Peyer's patch (tissue), 4 donors: ENCODE measurements at places on chromosomes 7 and 10. TPM values are rescaled to one million over a fixed set of nuclear protein-coding genes. Genes with fewer than 3 reads are reported as not detected.

- no peak overlapping the region for H3K4me3 ChIP-seq
- H3K27ac ChIP-seq: no peak overlapping the region
- H3K27me3 ChIP-seq: no peaks in the 10 kb centered on the region
- no peak for DNase-seq
- H3K36me3 ChIP-seq: no peaks in the 10 kb centered on the region
- H3K4me1 ChIP-seq: no peaks in the 10 kb centered on the region
Observed at GRCh38 chr10:127678091-127678490, 58.9 kb upstream of the FOXI2 start.

DNA sequence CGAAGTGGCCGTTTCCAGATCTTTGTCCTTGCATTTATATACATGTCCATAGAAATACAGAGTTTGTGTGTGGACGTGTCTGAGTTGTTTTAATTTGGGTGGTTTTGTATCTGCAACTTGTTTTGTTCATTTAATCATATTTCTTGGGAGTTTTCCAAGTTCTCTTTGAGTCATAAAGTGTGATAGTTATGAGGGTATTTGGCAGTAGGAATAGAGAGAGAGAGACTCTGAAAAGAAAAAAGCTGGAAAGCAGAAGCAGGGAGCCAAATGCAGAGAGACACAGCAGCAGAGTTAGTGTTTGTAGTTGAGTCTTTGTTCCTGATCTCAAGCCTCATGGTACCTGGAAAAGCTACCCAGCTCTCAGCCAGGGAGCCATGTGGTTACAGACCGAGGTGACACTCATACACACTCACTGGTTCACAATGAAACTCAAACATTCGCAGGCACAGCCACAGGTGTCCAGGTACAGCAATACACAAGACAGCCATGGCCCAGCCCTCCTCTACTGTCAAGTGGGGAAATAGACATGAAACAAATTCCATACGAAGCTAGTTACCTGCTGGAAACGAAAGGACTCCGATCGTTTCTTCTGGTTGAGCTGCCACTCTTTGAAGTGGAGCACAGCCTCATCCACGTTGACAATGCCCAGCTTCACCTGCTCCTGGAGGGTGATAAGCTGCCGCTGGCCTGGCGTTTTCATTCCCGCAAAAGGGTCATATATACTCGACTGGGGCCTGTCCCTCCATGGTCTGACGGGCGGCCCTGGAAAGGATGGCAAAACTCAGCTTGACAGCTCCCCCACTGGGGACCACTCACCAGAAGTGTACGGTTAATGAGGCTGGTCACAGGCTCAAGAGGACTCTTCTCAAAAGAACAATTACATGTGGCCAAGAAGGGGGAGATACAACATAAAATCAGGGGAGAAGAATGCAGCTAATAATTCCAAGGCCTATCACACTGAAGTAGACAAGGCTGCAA, 33.3 kb upstream of the TM9SF3 start:
- H3K27ac ChIP-seq: no peak overlapping the region
- no peaks in the 10 kb centered on the region for H3K27me3 ChIP-seq
- no peak for DNase-seq
- no peak overlapping the region for H3K4me3 ChIP-seq
- no peaks in the 10 kb centered on the region for H3K4me1 ChIP-seq

- no peak for DNase-seq
- no peaks in the 10 kb centered on the region for H3K36me3 ChIP-seq
- H3K27ac ChIP-seq: no peak overlapping the region
- no peaks in the 10 kb centered on the region for H3K27me3 ChIP-seq
- no peak overlapping the region for H3K4me3 ChIP-seq
Observed at GRCh38 chr10:49518982-49519578, 19.8 kb downstream of the ERCC6 start.

The ATOH7 gene
- 2.6 TPM for total RNA-seq

- H3K4me3 ChIP-seq: no peak overlapping the region
- DNase-seq: no peak
- no peaks in the 10 kb centered on the region for H3K4me1 ChIP-seq
- no peaks in the 10 kb centered on the region for H3K36me3 ChIP-seq
Observed at GRCh38 chr10:119755446-119755845, 29.6 kb downstream of the INPP5F start.

The FKBP6 gene
- total RNA-seq: not detected

GRCh38 chr10:126058507-126058906, 162.1 kb downstream of the FANK1 start:
- no peak overlapping the region for H3K27ac ChIP-seq
- H3K4me1 ChIP-seq: no peaks in the 10 kb centered on the region
- no peaks in the 10 kb centered on the region for H3K36me3 ChIP-seq
- no peak overlapping the region for H3K4me3 ChIP-seq
- no peak for DNase-seq
- H3K27me3 ChIP-seq: no peaks in the 10 kb centered on the region

The ELMO1 gene
- total RNA-seq: 43.1 TPM

DNA sequence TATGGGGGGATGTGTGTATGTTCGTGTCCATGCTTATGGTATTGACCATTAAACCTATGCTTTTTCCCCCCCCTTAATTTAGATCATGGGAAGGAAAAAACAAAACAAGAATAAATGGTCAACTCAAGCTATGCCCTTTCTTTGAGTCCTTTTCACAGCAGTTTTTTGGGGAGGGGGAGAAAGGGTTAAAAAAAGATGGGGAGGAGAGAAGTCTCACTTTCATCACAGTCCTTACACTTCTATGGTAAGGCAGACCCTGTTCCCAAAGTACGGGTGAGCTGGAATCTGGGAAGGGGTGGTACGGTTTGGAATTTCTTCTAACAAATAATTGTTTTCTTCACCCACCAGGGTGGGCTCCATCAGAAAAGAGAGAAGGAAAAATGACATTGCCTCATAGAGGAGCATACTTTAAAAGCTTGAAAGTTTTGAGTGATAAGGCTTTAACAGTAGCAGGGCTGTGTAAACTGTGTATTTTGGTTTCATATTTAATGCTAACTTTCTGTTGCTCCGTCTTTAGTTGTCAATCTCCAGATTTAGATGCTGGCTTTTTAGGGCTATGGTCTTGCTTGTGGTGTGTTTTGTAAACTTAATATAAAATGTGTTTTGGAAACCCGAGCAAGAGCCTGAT, 180.1 kb downstream of the TCF7L2 start:
- DNase-seq: no peak
- H3K27me3 ChIP-seq: no peaks in the 10 kb centered on the region
- peaks cover 13% of the 10 kb centered on the region for H3K36me3 ChIP-seq

The ZNF503 gene
- 5.4 TPM for total RNA-seq

GRCh38 chr10:77943121-77943901, 16.8 kb upstream of the DLG5 start:
- no peak overlapping the region for H3K4me3 ChIP-seq
- no peaks in the 10 kb centered on the region for H3K27me3 ChIP-seq
- H3K4me1 ChIP-seq: no peaks in the 10 kb centered on the region
- H3K27ac ChIP-seq: no peak overlapping the region

DNA sequence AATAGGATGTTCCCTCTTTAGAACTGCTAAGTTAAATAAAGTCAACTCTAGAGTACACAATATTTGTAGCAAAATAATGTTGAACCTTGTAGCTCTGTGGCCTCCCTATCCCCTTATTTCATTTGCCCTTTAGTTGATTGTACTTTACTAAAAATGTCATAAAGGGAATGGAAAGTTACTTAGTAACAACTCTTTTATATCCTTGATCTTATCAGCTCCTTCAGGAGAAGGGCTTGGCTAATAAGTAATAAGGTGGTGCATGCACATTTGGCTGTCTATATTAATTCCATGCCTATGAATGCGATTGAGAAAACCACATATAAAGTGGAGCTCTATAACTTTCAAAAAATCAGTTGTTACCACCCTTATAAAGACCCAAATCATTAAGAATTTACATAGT, 41.5 kb upstream of the GATA3 start:
- no peaks in the 10 kb centered on the region for H3K4me1 ChIP-seq
- no peaks in the 10 kb centered on the region for H3K27me3 ChIP-seq
- H3K4me3 ChIP-seq: no peak overlapping the region
- no peak overlapping the region for H3K27ac ChIP-seq
- peaks cover 26% of the 10 kb centered on the region for H3K36me3 ChIP-seq
- no peak for DNase-seq

- H3K36me3 ChIP-seq: no peaks in the 10 kb centered on the region
- H3K4me3 ChIP-seq: peak overlapping the region; percentile 36
- peak; percentile 25 for DNase-seq
- peak overlapping the region; percentile 66 for H3K27ac ChIP-seq
Observed at GRCh38 chr10:59362959-59363381, 621 bp upstream of the FAM13C start.

GRCh38 chr7:80675090-80675489, 36.6 kb downstream of the CD36 start:
- H3K36me3 ChIP-seq: no peaks in the 10 kb centered on the region
- H3K4me1 ChIP-seq: no peaks in the 10 kb centered on the region
- DNase-seq: no peak

DNA sequence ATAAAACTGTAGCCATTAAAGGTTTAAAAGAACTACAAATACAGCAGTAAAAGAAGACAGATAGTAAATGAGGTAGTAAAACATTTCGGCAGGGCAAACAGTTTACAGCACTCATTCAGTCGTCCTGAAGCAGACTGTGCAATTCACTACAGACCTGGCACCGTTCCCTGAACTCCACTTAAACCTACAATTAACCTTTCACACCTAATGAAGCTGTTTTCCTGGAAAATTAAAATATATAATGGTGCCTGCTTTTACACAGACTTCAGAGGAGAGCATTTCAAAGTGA, 335.3 kb downstream of the GFRA1 start:
- DNase-seq: no peak
- no peaks in the 10 kb centered on the region for H3K27me3 ChIP-seq
- H3K4me1 ChIP-seq: no peaks in the 10 kb centered on the region
- no peak overlapping the region for H3K27ac ChIP-seq

DNA sequence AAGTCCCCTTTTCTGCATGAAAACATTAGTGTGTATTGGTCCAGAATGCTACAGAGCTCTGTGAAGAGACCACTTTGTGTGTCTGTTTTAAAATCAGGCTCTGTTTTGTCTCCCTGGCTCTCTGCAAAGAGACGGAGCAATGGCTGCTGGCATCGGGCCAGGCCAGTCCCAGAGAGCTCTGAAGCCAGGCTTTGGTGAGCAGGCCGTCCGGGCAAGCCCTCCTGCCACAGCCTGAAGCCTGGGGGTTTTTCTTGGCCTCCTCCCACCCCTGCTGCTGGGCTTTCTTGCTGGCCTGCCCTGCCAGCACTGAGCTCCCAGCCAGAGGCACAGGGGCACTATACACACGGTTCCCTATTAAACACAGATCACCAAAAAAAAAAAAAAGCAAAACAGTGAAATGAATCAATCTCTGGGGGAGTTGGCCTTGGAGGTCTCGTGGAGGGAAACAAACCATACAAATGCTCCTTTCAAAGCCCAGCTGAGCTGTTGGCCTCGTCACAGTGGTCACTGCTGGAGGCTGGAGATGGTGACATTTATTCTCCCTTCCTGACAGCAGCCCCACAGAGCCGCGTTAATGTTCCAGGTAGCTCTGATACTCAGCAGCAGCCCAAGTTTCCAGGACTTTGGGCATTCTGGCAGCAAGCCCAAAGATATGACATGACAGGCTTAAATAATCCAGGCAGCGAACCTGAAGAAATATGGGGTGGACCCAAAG, 237.2 kb downstream of the TCF7L2 start:
- H3K4me1 ChIP-seq: no peaks in the 10 kb centered on the region
- H3K36me3 ChIP-seq: no peaks in the 10 kb centered on the region
- no peak overlapping the region for H3K27ac ChIP-seq
- H3K4me3 ChIP-seq: no peak overlapping the region

- no peak overlapping the region for H3K4me3 ChIP-seq
- H3K4me1 ChIP-seq: no peaks in the 10 kb centered on the region
- H3K27ac ChIP-seq: no peak overlapping the region
- DNase-seq: no peak
- H3K36me3 ChIP-seq: peaks cover 36% of the 10 kb centered on the region
Observed at GRCh38 chr7:94414481-94414880, 19.8 kb downstream of the COL1A2 start.
